ENCODE measurements at places on chromosomes 16 and 17.

GRCh38 chr16:66588981-66589713 is 9.9 kb downstream of the CMTM2 start:
- peak; percentile 44 for DNase-seq

DNA sequence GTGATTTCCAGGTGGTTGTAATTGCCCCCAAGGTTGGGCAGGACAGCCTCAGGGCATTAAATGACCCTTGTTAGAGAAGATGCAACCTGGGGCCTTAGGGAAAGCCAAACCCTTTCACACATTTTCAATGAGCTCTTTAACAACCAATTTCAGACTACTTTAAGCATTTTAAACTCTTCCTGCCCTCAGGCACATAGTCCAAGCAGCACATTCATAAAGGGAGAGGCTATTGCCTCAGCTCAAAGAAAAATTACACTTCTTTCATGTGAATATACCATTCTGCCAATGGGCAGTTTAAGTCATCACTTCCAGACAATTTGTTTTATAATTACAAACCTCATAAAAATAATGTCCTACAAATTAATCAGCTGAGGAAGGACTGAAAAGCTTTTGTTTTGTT is 544.5 kb downstream of the NPIPA7 start:
- DNase-seq = no peak

DNA sequence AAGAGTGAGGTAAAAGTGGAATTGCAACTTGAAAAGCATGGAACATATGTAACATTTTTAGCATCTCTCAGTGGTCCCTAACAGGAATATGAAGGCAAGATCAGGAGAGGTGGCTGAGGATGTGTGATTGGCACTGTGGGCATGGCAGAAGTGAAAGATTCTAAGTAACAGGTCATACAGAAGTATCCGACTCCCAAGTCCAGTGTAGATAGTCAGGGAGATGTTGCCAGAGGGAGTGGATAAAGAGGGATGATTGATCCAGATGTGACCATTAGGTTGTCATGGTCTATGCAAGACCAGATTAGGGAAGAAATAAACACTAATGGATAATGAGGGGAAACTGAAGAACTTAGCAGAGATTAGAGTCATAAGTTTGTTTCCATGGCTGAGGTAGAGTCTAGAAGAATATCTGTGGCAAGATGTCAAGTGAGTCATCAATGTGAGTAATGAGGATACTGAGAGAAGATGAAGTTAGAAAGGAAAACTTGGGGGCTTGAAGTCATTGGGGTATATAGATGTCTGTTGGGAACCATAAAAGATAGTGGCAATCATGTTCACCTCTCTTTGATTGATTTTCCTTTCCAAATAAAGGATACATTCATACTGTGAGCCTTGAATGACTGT is 23.9 kb upstream of the CAPNS2 start:
- peak; percentile 33 for DNase-seq

GRCh38 chr16:661184-661821 is 6.6 kb upstream of the RHOT2 start:
- no peak for DNase-seq

DNA sequence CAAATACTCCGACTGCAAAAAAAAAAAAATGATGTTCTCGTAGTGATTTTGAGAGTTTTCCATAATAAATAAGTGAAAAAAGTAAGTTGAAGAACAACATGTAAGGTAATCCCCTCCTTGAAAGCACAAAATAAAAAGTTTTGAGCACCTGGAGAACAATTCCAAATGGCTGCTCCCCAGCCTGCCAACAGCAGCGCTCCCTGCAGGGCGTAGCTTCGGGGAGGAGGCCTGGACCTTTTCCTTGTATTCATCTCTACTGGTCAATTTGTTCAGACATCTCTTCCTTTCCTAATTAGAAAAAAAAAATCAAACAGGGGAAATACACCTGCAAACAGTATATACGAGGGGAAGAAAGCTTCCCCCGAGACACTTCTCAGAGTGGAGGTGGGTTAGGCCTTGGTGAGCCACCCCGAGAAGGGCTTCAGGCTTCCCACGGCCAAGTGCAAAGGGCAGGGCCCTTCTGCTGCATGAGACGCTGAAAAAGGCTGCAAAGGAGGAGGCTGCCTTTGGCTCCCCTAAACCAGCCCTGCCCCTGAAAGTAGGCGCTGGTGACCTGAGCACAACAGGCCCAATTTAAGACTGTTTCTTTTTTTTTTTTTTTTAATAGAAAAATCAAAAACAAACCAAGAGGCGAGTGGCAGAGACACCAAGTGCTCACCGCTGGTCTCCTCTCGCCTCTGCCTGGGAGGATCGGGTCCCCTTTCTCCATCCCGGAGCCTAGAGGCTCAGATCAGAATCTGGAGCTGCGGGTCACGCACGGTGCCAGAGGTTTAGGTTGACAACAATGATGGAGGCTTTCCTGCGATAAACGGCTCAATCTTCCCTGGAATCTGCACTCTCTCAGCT is 193.1 kb upstream of the FOXF1 start:
- no peak for DNase-seq

GRCh38 chr16:67304020-67304419 is 22.5 kb downstream of the KCTD19 start:
- DNase-seq = no peak

GRCh38 chr17:29180034-29180787 is at the start of gene MYO18A:
TSS of gene MYO18A (minus strand) at chr17:29180398. CDS start at chr17:29166940, 13,458 bp downstream.
- peak; percentile 57 for DNase-seq

DNA sequence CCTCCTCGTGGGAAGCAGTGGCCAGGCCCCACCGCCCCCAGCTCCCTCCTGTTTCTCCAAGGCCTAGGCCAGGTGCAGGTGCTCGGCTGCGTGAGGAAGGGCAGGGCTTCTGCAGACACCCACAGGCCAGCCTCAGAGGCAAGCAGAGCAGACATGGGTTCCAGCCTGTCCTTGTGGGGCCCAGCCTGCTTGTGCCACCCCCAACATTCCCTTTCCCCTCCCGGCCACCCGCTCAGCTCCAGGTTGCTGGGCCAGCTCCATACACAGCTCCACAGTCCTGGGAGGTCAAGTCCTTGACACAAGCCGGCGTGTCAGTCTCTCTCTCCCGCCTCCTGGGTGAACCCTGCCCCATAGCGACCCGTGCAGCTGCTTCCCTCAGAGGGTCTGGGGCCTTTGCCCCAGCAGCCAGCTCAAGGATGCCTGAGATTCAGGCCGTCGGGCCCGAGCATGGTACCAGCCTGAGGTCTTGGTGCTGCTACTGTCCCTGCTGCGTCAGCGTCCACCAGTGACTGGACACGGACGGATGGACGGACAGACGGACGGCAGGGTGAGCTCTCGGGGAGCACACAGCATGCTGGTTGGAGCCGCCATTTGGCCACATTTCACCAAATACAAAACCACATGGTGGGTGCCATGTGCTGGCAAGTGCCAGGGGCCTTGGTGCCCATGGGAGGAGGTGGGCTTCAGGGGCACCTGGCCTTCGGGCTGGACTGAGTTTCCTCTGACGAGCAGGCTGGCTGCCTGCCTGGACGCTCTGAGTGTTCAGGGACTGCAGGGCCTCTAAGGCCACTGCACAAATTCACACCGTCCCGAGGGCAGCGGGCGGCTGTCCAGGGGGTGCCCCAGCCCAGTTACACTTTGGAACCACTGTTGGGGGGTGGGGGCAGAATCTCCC is 8.0 kb downstream of the SECTM1 start:
- DNase-seq = no peak

DNA sequence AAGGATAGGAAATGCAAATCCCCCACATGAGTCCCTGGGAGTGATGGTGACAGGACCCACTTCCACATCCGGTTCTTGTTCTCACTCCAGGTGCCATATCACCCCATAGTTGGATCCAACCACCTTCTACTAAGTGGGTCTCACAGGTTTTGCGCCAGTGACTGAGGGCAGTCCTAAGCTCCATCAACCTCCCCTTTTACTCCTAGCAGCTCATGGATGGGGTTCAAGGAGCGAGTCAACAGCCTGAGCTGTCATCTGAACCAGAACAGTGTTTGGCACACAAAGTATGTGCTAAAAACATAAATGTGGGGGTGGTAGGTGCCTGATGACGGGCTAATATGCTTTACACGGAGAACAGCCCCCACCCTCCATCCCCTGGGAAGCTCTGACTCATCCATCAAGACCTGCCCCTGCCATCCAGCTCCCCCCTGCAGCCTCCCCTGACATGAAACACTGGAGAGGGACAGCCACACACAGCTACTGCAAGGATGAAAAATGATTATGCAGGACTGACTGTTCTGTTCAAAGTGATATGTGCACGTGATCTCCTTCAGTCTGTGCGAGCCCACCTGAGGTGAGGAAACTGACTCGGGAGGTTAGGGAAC is 143.2 kb upstream of the CDH5 start:
- no peak for DNase-seq

DNA sequence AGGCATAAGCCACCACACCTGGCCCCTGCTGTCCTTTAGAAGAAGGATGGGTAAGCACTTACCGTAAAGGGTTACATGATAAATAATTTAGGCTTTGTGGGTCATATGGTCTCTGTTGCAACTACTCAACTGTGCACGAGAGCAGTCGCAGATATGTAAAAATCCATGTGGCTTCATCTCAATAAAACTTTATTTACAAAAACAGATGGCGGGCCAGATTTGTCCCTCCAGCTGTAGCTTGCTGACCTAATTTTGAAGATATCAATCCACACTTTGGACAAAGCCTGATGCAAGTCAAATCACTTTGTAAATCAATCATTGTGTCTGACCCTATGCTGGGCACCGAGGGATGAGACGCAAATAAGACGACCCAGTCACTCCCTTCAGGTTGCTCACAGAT is 12.1 kb downstream of the TEKT5 start:
- DNase-seq = no peak

DNA sequence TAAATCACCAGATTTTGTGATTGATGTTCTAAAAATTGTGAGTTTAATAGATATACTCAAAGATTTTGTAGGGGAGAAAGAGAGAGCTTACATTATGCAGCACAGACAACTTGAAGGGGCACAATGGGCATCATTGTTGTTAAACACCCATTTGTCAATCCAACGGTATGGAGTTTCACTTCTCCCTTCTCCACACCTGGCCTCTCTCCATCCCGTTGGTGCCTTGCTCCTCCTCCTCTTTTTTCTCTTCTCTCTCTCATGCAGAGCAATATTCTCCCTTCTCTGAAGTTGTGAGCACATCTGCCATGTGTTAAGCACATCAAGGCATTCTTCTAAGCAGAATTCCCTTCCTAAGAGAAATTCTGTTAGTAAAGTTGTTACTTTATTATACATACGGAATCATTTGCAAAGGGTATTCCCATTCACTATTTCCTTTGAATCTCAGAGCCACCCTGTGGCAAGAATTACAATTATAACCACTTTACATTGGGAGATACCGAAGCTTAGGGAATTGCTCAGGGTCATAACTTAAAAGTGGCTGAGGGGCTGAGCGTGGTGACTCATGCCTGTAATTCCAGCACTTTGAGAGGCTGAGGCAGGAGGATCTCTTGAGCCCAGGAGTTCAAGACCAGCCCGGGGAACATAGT is 40.5 kb upstream of the SKAP1 start:
- DNase-seq = no peak

DNA sequence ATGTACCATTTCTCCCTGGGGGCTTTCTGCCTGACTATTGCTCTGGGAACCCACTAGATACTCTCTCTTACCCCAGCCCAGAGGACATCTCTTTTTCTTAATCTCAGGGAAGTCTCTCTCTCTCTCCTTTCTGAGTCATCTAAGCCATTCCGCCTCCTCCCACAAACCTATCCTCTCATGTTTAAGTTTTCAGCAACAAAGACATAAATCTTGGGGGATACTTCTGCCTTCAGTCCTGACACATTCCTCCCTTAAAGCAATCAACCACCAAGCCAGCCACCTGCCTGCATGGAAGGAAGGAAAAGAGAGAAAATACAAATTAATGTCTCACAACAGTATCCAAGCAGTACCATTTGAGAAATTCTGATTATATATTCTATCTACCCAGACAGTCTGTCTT is 128.8 kb downstream of the HS3ST2 start:
- peak; percentile 73 for DNase-seq

- no peak for DNase-seq
Measured at GRCh38 chr16:79560318-79560717, 40.2 kb downstream of the MAF start.

GRCh38 chr16:87375426-87376135 is 8.0 kb downstream of the FBXO31 start:
- DNase-seq = peak; percentile 57

- DNase-seq = peak; percentile 64
Measured at GRCh38 chr16:73771196-73772064, 525.2 kb upstream of the PSMD7 start.

GRCh38 chr17:3983606-3984484 is 19.6 kb upstream of the ATP2A3 start:
- peak; percentile 94 for DNase-seq

DNA sequence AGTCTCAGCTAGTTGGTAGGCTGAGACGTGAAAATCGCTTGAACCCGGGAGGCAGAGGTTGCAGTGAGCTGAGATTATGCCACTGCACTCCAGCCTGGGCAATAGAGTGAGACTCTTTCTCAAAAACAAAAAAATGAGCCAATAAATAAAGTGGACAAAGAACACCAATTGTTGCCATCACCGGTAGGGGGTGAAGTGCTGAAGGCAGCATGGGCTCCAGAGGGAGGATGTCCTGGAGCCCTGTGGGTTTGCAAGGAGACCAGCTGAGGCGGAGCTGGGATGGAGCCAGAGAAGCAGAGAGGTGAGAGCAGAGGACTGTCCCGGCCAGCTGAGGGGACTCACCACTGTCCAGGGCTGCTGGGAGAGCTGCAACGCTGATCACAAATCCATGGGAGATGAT is 13.8 kb downstream of the CHST6 start:
- no peak for DNase-seq

DNA sequence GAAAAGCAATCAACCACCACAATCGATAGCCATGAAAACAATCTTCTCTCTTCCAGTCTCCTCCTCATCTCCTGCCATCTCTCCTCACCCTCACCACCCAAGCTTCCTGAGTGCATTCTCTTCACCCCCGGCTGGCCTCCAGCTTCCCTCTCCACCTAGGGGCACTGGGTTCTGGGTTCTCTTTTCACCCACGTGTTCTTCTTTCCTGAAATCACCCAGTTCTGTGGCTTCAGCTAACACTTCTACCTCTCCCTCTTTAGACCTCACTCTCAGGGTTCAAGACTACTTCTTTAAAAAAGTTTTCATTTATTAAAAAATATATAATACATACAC is 8.2 kb downstream of the ITGAM start:
- DNase-seq = no peak

DNA sequence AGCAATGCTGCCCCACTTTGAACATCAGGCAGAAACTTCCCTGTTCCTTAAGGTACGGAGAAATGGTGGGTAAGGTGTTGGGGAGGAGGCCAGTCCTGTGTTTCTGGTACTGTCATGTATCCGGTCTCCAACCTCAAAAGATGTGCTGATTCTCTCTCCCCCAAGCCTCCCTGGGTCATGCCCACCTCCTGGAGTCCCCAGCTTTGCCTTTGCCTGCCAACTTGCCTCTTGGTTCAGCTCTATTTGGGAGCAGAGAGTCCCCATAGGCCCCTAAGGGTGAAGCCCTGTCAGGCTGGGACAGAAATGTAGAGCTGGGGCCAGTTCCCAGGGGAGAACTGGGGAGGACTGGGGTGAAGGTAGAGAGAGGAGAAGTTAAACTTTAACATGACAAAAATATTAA is 1.6 kb upstream of the TBX21 start:
- DNase-seq = no peak

DNA sequence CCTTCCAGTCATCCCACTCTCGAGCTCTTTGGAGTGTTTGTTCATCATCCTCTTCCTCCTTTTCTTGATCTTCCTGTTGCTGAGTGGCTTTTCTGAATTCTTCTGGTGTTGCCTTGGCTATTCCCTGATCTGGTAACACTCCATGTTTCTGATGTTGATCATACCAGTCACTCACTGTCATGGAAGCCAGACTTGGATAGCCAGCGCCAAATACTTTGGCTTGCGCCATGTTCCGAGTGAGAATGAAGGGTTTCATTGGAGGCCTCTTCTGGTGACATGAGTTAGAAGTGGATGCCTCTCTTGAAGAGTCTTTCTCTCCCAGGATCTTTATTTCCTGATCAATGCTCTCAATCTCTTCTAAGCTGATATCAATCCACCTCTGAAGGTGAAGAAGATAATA is 31.2 kb downstream of the TEX14 start:
- DNase-seq = no peak

Data from MV-4-11 (cell line).